ENCODE measurements at places on chromosomes 2 and 18.

DNA sequence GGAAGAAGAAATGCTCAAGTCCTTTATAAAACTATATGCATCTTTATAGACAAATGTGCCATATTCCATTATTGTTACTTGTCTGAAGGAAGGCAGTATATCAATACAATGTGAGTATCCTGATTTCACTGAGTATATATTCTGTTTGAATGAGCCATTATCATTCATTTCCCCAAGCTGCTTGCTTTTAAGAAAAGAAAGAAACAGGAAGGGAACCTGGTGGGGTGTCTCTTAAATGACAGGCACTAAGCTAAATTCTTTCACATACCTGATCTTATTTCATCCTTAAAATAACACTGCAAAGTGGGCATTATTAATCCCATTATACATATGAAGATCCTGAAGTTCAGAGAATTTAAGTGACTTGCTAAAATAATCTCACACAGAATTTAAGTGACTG, 307.9 kb downstream of the SLC8A1 start:
- DNase-seq: no peak

DNA sequence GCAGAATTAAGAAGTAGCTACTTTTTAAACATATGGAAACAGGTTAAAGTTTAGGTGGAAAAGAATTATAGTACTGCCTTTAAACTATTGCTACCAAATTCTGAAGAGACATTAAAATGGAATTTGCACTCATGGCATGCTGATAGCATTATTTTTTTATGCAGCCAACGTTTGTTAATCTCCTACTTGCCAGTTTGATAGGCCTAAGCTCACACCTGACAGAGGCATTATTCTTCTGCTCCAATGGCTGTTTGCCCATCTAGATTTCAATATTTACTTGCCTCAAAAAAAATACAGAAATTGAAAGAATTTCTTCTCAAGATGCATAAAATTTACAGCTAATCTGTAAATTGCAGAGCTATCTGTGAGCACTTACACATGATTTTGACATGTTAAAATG, 849.6 kb downstream of the CNTNAP5 start:
- no peak for DNase-seq

DNA sequence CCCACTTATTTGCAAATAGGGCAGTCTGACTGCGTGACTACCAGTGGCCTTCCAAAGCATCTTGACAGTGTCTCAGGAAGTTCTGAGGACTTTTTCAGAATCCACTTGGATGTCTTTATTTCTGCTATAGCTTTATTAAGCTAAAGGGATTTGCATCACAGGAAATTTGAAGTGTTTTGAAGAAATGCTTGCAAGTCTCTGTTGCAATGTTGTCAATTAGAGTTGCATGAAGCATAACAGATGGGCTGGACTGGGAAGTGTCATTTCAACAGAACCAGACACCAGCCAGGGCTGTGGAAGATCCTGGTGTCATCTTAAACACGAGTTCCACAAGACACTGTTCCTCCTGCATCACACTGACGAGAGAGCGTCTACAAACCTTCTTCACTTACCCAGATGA, 224.5 kb downstream of the EN1 start:
- DNase-seq: no peak

DNA sequence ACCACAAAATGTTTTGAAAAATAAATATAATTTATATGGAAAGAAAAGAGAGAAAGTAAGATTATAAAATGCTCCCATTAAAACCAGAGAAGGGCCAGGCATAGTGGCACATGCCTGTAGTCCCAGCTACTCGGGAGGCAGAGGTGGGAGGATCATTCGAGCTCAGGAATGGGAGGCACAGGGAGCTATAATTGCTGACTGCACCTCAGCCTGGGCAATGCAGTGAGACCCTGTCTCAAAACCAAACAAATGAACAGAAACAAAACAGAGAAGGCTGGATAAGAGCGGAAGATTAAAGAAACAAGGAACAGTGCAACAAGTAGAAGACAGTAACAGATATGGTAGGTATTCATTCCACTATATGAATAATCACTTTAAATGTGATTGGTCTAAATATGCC, 18.6 kb upstream of the TMEM182 start:
- DNase-seq: no peak

DNA sequence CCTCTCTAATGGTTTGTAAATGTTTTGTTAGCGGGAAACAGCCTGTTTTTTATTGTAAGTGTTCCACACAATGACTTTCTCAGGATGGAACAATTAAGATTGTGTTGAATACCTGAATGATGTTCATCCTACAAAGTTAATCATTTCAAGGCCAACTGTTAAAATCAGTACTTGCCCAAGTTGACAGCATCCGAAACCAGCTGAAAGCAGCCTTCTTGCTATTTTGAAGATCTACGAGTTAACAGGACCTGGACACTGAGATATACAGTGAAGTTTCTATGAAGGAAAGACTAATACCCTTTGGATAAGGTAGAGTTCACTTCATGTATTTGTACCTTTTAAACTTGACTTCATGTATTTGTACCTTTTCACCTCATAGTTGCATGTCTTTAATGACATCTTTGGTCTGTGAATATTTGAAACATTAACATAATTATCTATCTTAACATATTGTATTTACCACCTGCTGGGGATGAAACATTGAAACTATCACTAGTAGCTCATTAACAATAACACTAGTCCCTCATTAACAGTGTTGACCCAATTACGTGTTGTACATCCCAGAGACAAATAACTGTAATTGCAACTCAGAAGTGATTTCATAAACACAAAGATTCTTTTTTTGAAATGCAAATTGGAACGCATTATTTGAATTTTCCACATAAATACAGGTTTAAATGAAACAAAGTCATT, 556.0 kb upstream of the MEX3C start:
- no peak for DNase-seq

DNA sequence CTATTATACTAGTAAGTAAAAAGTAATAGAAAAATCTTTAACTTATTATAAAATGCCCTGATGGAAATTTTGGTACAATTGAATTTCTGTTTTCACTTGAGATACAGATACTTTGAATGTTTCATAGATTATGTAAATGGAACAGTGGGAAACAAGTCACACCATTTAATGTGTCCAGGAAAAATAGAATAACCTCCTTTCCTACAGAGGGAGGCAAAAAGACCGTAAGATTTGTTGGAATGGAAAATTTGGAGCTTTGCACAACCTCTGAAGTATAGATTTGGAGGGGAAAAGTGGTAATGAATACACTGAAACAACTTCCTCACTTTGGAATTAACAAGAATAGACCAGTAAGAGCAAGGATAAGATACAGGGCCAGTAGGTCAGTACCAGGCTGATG, 149.2 kb upstream of the L3MBTL4 start:
- no peak for DNase-seq

DNA sequence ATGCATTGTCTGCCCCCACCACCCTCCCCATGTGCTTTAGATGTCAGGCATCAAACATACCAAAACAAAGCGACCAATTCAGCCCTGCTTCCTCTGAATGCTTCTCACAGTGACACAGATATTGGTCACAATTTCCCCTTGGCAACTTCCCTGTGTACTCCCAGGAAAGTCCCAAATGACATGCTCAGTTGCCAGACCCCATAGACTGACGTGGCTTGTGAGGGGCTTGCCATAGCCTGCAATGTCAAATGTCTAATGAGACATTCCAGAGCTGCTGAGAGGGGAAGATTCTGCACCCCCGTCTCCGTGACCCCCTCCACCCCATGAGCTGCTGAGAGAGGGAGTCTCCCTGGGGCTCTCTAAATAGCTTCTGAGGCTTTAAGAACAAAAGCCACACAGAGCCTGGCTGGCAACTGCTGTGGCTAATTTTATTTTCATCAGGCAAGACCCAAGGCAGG, 47.3 kb downstream of the RFTN2 start:
- peak; percentile 19 for DNase-seq

DNA sequence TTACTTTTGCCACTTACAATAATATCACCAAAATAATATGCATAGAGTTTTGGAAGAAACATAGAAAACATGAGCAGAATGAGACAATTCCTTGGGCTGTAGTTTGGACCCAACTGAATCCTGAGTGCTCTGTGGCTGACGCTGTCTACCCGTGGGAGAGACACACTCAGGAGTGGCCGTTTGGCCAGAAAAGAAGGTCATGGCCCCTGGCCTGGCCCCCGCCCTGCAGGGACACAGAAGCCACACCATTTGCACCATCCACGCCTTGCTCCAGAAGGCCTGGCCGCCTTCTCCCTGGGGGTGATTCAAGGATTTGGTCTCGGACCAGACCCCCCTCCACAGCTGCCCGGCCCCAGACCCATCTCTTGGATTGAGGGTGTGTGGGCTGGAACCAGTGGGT, 6.4 kb upstream of the D2HGDH start:
- DNase-seq: no peak

DNA sequence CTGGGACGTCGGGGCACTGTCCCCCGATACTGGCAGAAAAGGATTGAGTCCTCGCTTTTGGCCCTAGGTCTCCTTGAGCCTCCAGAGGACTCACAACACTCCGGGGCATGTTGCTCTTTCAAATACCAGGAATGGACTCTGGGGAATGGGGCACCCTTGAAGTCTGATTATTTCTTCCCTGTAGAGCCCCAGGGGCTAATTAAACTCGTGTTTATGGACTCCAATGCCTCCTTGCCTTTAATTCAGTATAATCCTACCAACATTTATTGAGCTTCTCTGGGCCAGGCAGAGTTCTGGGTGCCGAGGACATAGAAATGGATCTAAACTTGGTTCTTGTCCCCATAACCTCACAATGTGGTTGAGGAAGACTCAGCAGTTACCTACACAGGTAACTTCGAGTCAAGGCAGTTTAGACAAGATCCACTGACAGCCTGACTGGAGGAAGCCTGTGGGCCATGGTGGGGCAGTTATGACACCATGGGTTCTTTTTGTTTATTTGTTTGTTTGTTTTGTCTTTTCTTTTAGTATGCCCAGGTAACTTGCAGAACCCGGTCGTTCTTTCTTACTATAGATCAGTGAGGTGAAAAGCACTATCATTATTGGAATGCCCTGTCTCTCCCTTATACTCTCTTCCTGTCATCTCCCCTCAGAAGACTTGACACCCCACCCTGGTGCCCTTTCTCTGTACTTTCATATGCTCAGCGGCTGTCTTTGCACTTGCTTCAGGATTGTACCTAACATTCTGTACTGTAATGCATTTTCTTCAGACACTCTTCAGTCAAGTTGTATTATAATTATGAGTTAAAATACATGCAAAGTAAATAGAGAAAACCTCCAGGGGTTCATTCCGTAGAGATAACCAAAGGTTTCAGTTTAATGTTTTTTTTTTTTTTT, 3.2 kb downstream of the CFLAR start:
- DNase-seq: no peak

- DNase-seq: peak; percentile 26
Measured at GRCh38 chr2:111919794-111920608, 21.6 kb downstream of the MERTK start.

DNA sequence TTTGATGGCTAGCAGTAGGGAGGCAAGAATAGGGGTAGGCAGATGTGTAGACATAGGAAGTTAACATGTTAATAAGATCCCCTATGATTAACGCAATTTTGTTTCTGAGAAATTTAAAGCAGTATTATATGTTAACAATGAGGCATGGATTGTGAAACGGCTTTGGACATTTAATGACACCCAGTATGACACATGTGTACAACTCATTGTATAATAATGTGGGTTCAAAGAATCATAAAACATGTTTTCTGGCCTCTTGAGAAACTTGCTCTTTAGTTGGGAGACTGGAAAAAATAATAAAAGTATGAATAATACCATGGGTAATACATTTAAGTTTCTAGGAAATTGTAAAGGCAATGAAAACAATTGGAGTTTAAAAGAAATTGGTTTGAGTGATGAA, 332.1 kb upstream of the CDH20 start:
- no peak for DNase-seq

DNA sequence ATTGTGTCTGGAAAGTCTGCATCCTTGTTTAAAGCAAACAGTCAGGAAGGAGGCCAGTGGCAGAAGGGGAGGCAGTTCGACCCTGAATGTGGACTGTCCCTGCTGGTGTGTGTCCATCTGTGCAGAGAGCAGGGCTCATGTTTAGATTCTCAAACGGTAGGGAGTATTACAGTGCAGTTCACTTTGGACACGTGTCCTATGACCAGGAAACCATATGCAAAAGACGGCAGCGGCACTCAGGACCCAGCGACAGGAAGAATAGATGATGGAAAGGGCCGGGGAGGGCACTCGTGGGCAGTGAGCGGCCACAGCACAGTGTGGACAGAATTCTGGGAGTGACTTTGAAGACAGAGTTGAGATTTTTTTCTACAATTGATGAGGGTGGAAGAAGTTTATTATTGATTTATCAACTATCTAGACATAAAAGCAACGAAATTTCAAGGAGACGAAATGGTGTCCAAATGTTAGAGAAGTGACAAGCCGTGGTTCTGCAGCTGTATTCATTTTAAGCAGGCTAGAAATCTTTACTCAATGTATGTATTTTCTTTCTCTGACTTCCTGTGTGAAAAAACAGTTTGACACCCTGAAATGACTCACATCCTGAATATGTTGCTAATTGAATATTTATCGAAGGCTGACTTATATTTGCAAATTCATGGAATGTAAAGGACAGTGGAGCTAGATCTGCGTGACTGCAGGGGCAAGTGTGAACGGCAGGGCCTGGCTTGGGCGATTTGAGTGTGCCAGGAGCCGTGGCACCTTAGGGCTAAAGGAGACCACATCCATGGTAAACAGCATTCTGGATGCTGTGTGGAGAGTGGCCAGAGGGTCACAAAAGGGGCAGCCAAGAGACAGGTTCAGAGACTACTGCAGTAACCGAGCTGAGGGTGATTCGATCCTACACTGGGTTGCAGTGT, 214.2 kb downstream of the PTGR3 start:
- DNase-seq: no peak

- no peak for DNase-seq
Measured at GRCh38 chr2:191892391-191892790, 45.5 kb upstream of the CAVIN2 start.

- DNase-seq: no peak
Measured at GRCh38 chr2:11676640-11677039, 6.6 kb upstream of the NTSR2 start.

- DNase-seq: no peak
Measured at GRCh38 chr2:162297925-162298552, 20.4 kb downstream of the IFIH1 start.

- DNase-seq: no peak
Measured at GRCh38 chr18:67864677-67865340, 348.3 kb upstream of the DSEL start.

DNA sequence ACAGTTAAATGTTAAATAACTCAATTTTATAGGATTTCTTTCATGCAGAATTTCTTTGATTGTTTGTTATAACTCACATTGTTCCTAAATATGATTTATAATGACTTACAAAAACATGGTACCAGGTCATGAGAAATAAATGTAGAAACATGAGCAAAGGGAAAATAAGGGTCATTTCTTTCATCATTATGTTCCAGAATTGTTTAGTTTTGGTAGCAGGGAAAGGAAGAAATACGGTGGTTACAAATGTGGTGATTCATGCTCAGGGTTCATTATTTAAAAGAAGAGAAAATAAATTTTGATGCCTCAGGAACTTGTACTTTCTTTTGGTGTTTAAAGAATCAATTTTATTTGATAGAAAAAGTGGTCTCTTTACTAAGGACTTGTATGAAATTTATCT, 4.4 kb downstream of the LYPD6B start:
- no peak for DNase-seq

DNA sequence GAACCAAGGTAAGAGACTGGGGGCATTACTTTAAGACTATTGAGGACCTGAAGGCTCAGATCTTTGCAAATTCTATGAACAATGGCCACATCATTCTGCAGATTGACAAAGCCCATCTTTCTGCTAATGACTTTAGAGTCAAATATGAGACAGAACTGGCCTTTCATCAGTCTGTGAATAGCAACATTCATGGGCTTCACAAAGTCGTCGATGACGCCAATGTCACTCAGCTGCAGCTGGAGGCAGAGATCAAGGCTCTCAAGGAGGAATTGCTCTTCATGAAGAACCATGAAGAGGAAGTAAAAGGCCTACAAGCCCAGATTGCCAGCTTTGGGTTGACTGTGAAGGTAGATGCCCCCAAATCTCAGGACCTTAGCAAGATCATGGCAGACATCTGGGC, 43.8 kb upstream of the SLC4A10 start:
- DNase-seq: no peak
